ENCODE measurements at places on chromosomes 6 and 20. TPM values are rescaled to one million over a fixed set of nuclear protein-coding genes. Genes with fewer than 3 reads are reported as not detected.
A peak's percentile ranks its signal among the peaks of the same experiment; 100 is the strongest.

DNA sequence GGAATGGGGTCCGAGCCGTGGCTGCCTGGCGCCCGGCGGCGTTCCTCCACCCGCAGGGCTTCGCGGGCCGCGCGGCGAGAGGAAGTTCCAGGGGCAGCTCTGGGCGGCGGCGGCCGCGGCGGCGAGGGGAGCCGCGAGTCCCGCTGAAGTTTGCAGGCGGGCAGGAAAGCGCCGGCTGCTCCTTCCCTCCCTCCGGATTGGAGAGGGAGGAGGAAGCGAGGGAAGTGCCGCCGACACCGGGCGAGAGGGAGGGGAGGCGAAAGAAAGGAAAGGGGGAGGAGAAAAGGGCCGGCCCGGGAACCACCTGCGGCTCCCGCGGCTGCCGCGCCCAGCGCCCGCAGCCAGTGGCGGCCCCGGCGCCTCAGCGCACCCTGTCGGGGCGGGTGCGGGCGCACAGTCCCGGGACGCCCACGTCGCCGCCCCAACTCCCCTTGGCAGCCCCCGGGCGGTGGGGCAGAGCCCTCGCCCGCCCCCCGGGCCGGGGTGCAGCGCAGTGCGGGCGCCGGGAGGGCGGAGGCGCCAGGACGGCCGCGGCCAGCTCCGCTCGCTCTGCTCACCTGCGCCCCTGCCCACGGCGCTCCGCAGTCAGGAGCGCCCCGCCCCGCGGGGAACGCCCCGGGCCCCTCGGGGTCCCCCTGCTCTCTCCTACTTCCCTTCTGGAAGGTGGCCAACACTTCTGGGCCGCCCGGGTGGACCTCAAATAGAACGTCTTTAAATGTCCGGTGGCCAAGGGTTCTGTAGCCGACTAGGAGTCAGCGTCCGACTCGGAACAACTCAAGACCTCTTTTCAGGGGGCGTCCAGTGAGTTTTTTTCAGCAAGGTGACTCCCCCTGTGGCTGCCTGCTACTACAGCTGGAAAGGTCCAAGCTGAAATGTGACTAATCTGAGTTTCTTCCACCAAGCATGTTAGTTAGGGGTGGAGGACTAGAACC is 80.3 kb upstream of the CCDC28A start:
- H3K36me3 ChIP-seq, result no peaks in the 10 kb centered on the region
- DNase-seq, result peak; percentile 70

- no peak overlapping the region for H3K27ac ChIP-seq
- no peak for DNase-seq
- no peak overlapping the region for H3K4me3 ChIP-seq
- H3K36me3 ChIP-seq, result peaks cover 14% of the 10 kb centered on the region
- H3K4me1 ChIP-seq, result no peaks in the 10 kb centered on the region
These were observed 12.5 kb upstream of the PANK2 start for GRCh38 chr20:3876676-3877075.

- H3K36me3 ChIP-seq, result no peaks in the 10 kb centered on the region
- DNase-seq, result no peak
These were observed 59.2 kb downstream of the STMND1 start for GRCh38 chr6:17161076-17161475.

- no peak overlapping the region for H3K27ac ChIP-seq
- no peak overlapping the region for H3K4me3 ChIP-seq
- no peaks in the 10 kb centered on the region for H3K27me3 ChIP-seq
- DNase-seq, result no peak
- H3K4me1 ChIP-seq, result no peaks in the 10 kb centered on the region
- H3K36me3 ChIP-seq, result no peaks in the 10 kb centered on the region
These were observed 34.7 kb upstream of the IGF2R start for GRCh38 chr6:159934181-159934580.

PDYN gene
- not detected for total RNA-seq

DNA sequence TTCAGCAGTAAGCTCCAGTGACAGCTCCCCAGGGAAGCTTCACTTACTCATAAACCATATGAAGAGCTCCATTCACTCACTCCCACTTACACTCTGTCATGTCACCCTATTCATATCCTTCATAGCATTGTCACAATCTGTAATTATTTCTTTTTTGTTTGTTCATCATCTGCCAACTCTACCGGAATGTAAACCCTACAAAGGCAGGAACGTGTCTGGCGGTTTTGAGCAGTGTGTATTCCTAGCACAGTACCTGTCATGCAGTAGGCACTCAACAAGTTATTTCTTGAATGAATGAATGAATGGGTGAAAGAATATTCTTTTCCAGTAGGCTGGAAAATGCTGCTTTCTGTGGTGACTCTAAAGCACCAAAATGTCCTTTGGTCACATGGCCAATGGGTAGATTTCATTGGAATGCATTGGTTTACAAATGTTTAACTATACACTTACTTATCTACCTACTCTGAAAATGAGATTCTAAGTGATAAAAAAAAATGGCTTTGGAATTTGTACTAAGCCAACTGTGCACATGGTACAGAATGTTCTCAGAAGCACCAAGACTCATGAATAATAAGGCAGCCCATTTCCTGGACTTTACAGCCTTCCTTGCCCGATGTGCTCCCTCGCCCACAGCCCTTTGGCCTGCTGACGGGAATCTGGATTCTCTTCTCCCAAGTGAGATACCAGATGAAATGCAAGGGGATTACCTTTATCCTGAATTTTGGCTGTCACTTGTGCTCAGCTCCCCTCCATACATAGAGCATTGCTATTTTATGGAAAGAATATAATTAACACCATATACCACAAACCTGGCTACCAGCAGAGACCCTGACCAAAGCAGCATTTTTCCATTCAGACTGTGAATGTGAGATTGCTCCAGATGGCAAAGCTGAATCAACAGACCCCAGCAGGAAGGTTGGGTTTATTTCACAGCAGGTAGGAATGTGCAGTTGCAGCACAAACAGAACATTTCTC is 273.3 kb downstream of the ALDH8A1 start:
- no peak overlapping the region for H3K4me3 ChIP-seq
- H3K27me3 ChIP-seq, result no peaks in the 10 kb centered on the region
- H3K36me3 ChIP-seq, result no peaks in the 10 kb centered on the region

DNA sequence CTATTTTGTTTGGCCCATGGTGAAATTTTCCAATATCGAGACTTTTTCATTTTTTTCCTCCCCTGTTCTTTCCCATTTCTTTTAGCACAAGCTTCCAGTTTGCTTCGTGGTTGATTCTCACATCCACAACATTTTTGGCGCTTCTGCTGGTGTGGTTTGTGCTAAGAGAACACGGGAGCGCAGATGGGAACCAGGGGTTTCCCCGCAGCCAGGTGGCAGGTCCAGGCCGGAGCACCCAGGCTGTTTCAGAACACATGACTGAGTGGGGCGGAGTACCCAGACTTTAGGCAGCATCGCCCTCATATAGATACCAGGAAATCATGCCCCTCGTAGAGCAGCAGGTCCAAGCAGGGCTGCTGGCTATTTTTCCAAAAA is 58.0 kb downstream of the SYTL3 start:
- H3K27me3 ChIP-seq, result no peaks in the 10 kb centered on the region
- DNase-seq, result peak; percentile 74
- no peak overlapping the region for H3K27ac ChIP-seq
- H3K4me3 ChIP-seq, result no peak overlapping the region

DNA sequence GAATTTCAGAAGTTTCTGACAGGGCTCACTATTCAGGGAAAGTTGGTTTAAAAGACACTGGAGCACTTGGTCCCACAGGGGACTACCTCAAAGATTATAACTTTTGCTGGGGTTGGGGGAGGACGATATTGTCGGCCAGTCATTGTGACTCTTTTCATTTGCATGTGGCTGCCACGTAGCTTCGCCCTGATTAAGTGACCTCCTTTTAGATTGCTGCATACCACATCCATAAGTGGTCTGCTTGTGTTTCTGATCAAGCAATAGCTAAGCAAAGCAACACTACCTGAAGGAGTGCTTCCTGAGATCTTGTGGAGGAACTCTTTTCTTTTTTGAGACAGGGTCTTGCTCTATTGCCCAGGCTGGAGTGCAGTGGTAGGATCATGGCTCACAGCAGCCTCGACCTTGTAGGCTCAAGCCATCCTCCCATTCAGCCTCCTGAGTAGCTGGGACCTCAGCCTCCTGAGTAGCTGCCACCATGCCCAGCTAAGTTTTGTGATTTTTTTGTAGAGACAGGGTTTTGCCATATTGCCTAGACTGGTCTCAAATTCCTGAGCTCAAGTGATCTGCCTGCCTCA is 691.3 kb downstream of the EPM2A start:
- no peak for DNase-seq
- no peaks in the 10 kb centered on the region for H3K36me3 ChIP-seq
- H3K27ac ChIP-seq, result no peak overlapping the region
- no peak overlapping the region for H3K4me3 ChIP-seq
- H3K4me1 ChIP-seq, result no peaks in the 10 kb centered on the region
- H3K27me3 ChIP-seq, result peaks cover 3% of the 10 kb centered on the region

DNA sequence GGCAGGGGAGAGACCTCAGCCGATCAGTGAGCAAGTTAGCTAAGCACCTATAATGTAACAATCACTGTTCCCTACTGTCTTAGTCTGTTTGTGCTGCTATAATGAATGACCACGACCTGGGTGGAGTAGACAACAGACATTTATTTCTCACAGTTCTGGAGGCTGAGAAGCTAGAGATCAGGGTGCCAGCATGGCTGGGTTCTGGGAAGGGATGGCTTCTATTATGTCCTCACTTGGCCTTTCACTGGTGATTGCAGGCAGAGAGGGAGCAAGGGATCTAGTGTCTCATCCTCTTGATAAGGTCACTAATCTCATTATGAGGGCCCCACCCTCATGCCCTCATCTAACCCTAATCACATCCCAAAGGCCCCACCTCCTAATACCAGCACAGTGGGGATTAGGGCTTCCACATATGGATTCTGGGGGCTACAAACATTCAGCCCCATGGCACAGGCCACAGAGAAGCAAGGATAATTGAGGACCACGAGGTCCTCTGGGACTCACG is 162.5 kb downstream of the CD83 start:
- no peak for DNase-seq
- H3K4me1 ChIP-seq, result peaks cover 40% of the 10 kb centered on the region
- H3K4me3 ChIP-seq, result no peak overlapping the region
- no peak overlapping the region for H3K27ac ChIP-seq

GRCh38 chr20:8310618-8311017 is 178.6 kb downstream of the PLCB1 start:
- no peaks in the 10 kb centered on the region for H3K27me3 ChIP-seq
- H3K4me1 ChIP-seq, result no peaks in the 10 kb centered on the region
- no peak overlapping the region for H3K27ac ChIP-seq
- no peak for DNase-seq
- H3K36me3 ChIP-seq, result no peaks in the 10 kb centered on the region
- H3K4me3 ChIP-seq, result no peak overlapping the region

CD24 gene
- 113 TPM for total RNA-seq

- H3K36me3 ChIP-seq, result peaks cover 2% of the 10 kb centered on the region
- H3K27me3 ChIP-seq, result no peaks in the 10 kb centered on the region
- H3K27ac ChIP-seq, result no peak overlapping the region
- no peak overlapping the region for H3K4me3 ChIP-seq
- H3K4me1 ChIP-seq, result peaks cover 17% of the 10 kb centered on the region
These were observed 113.6 kb downstream of the RPP40 start for GRCh38 chr6:4890191-4890590.

DNA sequence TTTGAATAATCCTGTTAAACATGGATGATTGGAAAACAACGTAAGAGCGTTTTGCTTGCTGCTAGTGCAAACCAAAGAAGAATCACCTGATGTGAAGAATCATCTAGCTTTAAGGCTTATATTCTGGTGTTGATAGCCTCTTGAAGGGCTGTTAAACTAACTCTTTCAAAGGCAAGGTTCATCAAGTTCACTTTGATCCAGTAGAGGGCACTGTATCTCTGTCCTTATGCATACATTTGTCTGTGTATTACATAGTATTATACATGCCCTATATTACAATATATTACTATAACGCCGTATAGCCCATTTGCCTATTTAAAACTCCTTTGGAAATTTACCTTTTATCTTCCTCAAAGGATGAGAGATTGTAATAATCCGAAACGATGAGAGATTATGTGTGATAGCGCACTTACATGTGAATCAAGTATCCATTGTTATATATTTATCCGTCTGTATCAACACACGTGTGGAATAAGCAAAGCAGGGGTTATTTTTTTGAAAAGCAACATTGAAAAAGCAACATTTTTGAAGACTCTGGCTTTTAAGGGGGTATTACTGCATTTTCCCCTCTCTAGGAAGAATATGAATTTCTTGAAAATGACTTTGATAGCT is 50.8 kb upstream of the NRN1 start:
- no peaks in the 10 kb centered on the region for H3K4me1 ChIP-seq
- no peak overlapping the region for H3K4me3 ChIP-seq
- peak; percentile 72 for DNase-seq
- H3K36me3 ChIP-seq, result no peaks in the 10 kb centered on the region
- peaks cover 16% of the 10 kb centered on the region for H3K27me3 ChIP-seq

MYLK4 gene
- total RNA-seq, result 1.1 TPM

GRCh38 chr6:76876922-76877553 is 586.3 kb downstream of the HTR1B start:
- no peak overlapping the region for H3K27ac ChIP-seq
- DNase-seq, result no peak
- no peaks in the 10 kb centered on the region for H3K27me3 ChIP-seq
- H3K4me1 ChIP-seq, result no peaks in the 10 kb centered on the region
- no peaks in the 10 kb centered on the region for H3K36me3 ChIP-seq
